ENCODE measurements at places on chromosomes 5 and 9.

- ATAC-seq, result no peak
Measured at GRCh38 chr5:68482199-68482598, 266.6 kb downstream of the PIK3R1 start.

DNA sequence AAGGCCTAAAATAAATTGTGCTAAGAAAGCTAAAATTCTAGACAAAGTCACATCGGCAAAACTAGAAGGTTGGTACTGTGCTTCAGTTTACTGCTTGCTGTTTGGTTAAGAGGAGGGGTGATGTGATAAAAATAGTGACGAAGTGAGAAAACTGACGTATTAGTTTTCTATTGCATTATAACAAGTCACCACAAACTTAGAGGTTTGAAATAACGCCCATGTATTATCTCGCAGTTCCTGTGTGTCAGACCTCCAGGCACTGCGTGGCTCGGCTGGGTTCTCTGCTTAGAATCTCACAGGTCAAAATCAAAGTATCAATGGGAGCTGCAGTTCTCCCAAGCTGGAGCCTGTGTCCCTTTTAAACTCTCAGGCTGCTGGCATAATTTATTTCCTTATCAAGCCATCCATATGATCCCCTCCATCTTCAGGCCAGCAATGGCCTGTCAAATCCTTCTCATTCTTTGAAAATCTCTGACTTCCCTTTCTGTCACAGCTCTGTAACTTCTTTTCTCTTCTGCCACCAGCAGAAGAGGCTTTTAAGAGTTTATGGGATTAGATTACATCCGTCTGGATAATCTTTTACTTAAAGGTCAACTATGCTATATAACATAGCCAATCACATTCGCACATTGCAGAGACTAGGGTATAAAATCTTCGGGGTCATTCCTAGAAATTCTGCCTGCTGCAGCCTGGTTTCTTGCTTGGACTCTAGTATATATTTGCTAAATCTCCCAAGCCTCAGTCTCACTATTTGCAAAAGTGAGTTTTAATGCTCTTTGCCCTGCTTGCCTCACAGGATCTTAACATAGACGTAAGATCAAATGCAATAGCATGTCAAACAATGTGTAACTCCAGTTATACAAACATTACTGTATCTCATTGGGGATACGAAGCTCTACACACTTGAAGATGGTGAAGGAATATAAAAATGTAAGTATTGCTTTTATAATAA is 104.0 kb upstream of the CDKN2B start:
- ATAC-seq, result no peak

- no peak for ATAC-seq
Measured at GRCh38 chr9:115952430-115953292, 200.9 kb upstream of the PAPPA start.

- ATAC-seq, result no peak
Measured at GRCh38 chr9:23326597-23326996, 499.4 kb downstream of the ELAVL2 start.

- no peak for ATAC-seq
Measured at GRCh38 chr9:72648324-72649126, 127.1 kb downstream of the TMC1 start.

- no peak for ATAC-seq
Measured at GRCh38 chr5:139251281-139251687, 42.3 kb upstream of the MATR3 start.

- no peak for ATAC-seq
Measured at GRCh38 chr5:146112476-146112875, 7.1 kb upstream of the PLAC8L1 start.

DNA sequence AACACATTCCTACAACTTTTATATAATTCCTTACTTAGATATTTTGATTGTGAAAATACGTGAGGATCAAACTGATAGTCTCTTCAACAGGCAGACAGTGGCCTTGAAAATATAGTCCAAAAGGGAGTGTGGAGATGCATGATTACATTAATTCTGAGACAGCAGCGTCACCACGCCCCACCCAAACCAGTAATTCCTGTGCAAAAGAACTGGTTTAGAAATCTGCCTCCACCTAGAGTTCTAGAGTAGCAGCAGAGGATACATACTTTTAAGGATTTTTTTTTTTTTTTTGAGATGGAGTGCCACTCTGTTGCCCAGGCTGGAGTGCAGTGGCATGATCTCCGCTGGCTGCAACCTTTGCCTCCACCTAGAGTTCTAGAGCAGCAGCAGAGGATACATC is 1.6 kb upstream of the TUT7 start:
- ATAC-seq, result no peak

- no peak for ATAC-seq
Measured at GRCh38 chr9:98885575-98886295, 58.0 kb upstream of the COL15A1 start.

- no peak for ATAC-seq
Measured at GRCh38 chr9:31588006-31588405, 796.4 kb upstream of the ACO1 start.

- ATAC-seq, result no peak
Measured at GRCh38 chr5:174084691-174085154, 39.2 kb downstream of the NSG2 start.

DNA sequence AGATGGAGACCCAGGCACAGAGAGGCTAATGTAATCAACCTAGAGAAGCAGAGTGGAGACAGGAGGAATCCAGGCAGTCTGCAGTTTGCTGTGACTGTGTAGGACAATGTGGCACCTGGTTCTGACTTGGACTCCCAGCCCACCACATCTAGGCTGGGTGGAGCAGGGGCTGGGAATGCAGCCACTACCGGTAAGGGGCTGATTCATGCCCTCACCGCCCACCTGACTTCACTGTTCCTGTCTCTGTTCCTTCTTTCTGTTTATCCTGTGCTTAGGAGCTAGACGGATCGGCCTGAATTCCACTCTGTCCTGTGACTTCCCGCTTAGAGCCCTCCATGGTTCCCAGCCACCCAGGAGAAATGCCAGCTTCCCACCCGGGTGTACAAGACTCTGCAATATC is 2.6 kb downstream of the PDLIM4 start:
- ATAC-seq, result no peak

GRCh38 chr9:37417857-37418618 is 4.5 kb upstream of the GRHPR start:
- no peak for ATAC-seq

DNA sequence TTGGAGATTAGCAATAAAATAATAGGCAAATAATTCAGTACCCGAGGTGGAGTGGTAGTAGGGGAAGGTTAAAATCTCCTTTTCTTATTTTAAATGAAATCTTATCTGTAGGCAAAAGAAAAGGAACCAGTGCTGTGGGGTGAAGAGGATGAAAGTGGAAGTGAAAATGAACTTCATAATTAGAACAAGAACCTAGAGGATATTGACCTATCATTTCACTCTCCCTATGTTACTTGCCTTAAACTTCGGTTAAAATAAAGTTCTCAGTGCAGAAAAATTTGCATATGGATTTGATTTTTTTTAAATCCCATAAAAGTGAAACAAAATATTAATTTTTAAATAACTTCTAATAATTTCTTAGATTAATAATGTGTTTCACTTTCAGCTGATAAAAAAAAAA is 1094.9 kb upstream of the C9orf72 start:
- ATAC-seq, result no peak

DNA sequence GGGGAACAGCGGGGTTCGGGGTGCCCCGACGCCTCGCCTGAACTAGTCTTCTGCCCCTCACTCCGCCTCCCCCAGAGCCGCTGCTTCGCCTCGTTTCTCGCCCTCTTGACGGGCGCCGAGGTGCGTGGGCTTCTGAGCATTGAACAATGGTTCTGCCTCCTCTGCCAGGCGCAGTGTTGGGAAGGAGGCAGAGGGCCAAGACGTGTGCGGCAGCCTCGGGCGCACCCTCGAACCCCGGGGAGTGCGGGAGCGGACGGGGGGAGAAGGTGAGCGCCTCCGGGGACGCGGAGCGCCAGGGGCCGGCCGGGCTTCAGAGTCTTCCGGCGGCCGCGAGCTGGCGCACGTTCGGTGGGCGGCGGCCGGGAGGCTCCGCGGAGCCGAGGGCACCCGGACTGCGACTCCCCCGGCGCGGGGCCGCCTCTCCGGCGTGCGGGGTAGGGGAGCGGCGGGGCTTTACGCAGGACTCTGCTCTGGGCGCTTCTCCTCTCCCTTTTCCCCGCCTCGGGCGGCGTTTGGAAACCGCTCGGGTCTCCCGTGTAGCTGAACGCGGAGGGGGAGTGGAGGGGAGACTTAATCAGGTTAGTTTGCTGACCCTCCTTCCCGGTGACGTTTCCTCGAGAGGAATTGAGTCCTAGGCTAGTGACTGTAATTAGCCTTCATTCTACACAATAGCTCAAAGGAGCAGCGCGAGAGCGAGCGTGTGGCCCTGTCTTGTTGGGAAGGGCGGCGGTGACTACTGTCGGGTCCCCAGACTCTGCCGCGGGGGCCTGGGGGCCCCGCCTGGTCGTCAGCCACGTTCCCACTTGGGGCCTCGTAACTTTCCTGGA is 1.1 kb downstream of the VLDLR start:
- peak; percentile 22 for ATAC-seq

DNA sequence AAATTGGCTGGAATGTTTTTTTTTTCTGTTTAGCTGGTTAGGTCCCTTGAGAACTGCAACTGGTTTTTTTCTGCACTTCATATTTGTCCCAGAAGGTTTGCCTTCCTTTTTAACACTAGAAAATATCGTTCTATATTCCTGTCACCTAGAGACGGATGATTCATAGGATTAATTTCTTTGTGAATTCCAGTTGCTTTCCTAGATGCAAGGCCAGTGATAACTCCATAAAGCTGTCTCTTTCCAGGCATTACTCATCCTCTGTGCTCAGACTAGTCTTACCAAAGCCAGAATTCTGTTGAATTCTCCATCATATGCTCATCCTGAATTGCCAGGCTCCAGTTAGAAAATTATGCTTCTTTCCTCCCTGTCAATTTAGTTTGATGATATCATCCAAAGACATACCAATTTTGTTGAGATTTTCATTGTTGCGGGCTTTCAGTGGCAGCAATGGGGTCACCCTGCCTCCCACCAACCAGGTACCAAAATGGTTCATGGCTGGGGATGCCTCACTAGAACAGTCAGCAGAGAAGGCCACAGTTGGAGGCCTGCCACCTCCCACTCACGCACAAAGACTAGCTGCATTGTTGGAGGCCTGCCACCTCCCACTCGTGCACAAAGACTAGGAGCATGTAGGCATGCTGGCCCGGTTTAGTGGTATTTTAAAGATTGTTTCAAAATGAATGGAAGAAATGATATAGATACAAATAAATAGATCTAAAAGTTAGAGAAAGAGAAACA is 8.5 kb downstream of the BAAT start:
- ATAC-seq, result no peak

DNA sequence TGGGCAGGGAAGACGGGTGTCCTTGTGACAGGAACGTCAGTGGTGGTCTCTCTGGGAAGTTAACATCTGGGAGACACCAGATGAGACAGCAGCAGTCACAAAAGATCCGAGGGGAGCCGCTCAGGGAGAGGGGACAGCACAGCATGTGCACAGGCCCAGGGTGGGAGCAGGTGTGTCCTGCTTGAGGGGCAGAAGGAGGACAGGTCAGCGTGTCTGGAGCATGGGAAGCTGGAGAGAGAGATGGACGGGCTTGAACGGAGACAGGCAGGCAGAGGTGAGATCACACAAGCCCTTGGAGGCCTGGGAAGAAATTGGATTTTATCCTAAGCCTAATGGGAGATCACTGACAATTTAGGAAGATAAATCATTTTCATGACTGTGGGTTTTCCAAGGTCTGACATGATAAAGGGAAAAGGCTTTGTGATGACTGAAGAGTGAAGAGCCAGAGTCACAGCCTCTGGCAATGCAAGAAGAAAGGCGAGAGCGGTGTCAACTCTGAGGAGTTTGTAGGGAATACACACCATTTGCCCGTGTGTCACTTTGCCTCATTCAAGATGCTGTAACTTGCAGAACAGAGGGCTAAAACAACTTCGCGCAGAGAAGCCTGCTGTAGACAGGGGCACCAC is 88.3 kb downstream of the FSTL4 start:
- ATAC-seq, result no peak

DNA sequence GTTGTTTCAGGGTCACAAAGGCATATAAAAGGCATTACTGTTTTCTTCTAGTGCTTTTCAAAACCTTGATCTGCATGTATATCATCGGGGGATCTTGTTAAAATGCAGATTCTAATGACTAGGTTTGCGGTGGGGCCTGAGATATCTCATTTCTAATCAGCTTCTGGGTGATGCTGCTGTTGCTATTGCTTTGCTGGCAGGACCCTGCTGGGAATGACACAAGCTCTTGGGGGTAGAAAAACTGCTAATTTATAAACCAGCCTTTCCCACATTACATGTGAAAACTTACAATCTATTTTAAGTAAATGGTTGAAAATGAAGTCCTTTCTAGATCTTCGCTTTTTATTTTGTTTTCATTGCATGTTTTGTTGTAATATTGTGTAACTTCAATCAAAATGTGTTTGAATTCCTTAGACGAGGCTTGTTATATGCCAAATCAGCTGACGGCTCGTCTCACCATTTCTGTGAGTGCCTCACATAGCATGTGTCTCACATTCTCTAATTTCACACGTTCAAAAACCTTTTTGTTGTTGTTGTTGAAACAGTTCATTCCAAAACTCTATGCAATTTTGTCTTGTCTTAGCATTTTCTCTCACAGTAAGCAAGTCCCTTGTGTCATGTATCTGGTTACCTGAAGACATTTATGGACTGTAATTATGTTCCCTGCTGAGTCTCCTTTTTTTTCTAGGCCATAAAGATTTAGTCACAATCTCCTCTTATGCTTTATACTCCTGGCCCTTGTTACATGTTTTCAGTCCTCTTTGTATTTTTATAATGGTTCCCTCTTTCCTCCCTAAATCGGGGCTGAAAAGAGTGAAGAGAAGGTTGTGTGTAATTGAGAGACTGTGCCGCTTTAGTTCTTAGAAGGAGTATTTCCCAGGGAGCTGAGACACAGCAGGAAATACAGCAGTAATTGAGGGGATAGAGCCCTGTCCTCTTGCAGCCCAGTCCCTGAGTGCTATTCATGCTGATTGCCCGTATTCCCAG is 521.0 kb upstream of the SEMA6A start:
- no peak for ATAC-seq

- ATAC-seq, result no peak
Measured at GRCh38 chr5:88398316-88398715, 129.7 kb upstream of the TMEM161B start.

DNA sequence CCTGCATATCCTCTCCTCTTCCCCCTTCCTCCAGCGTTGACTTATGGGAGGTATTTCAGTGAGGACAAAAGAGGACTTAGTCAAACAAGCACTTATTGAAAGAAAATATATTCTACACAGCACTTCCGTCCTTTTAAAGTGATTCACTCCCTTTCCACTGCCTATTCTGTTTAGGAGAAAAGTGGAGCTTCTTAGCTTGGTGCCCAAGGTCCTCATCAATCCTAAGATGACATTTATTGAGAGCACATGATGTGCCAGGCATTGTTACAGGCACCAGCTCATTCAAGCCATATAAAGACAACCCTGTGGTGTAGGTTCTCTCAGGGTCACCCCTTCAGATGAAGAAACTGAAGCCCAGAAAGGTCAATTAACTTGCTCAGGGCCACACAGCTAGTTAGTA is 95.9 kb downstream of the KCNIP1 start:
- no peak for ATAC-seq

DNA sequence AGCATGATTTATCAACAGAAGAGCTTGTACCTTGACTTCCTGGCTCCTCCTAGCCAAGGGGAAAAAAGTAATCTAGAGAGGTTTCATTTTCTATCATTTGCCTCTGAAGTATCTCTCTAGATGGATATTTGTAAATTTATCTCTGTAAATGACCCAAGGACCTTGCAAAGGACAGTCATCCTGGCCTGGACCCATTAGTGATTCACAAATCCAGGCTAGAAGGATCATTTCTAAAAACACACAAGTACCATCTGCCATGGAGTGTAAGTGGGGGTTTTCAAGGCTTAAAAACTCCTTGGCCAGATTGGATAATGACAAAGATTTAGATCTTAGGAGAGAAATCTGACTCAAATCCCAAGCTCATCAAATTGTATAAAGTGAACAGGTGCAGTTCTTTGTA is 8.1 kb downstream of the TTC23L start:
- no peak for ATAC-seq

Measured in gastroesophageal sphincter (tissue), 4 donors.